ENCODE measurements at places on chromosomes 5 and 9.

DNA sequence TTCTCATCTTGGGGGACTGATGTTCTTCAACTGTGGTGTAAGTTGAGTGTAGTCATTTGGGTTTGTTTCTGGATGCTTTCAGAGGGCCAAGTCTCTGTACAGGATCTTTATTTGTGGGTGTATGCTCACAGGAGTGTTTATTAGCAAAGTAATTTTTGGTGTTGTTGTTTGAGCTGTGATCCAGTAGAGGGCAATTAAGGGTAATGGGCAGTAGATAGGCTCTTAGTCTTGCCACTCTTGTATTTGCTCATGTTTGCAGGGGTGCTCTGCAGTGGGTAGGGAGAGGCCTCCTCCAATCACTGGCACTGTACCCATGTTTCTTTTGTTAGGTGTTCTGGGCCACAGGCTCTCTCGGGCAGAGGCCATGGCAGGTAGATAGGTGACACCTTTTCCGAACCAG is 45.9 kb upstream of the ITGA2 start:
- no peak for DNase-seq

GRCh38 chr9:126146254-126147145 is 180.1 kb upstream of the MVB12B start:
- no peak for DNase-seq

- DNase-seq: no peak
Observed at GRCh38 chr9:108978205-108978604, 35.1 kb downstream of the CTNNAL1 start.

DNA sequence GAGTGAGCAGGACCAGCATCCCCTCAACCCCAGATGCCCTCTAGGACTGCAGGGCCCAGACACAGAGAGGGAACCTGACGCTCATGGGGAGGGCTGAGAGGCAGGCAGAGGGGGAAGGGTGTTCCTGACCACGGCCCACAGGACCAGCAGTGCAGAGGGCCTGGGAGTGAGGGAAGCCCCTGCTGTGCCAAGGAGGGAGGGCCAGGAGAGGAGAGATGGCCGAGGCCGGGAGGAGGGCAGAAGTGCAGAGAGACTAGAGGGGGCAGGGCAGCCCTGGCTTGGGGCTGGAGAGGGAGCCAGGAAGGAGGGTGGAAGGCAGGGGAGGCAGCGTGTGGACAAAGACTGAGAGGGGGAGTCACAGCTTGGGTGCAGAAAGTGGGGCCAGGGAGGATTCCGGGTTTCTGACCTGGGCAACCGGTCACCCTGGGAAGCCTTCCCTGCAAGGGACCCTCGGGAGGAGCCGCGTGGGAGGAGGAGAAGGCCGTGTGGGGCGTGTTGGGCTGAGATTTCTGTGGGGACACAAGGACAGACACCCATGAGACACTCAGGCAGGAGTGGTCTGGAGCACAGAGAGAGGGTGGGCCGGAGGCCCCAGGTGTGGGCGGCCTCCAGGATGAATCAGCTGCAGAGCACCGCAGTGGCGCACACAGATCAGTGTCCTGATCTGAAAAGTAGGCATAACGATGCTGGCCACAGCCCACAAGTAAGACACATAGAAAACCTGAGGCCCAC is 117.5 kb downstream of the ADAMTS2 start:
- DNase-seq: no peak

- DNase-seq: no peak
Observed at GRCh38 chr5:143396353-143396940, 7.0 kb downstream of the NR3C1 start.

- DNase-seq: no peak
Observed at GRCh38 chr9:18666986-18667772, 193.2 kb downstream of the ADAMTSL1 start.

DNA sequence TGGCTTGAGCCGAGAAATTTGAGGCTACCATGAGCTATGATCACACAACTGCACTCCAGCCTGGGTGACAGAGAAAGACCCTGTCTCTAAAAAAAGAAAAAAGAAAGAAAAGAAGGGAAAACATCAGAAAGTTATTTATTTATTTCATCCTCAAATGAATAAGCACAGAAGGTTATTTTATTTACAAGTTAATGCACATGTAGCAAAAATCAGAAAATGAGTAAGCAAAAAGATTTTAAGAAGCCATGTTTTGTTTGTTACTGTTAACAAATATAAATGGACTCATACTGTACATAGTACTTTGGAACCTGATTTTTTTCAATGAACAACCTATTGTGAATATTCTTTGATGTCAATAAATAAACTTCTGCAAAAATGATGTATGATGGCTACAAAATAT is 47.2 kb downstream of the NRG2 start:
- no peak for DNase-seq

- DNase-seq: no peak
Observed at GRCh38 chr9:120980951-120981350, 54.4 kb upstream of the TRAF1 start.

DNA sequence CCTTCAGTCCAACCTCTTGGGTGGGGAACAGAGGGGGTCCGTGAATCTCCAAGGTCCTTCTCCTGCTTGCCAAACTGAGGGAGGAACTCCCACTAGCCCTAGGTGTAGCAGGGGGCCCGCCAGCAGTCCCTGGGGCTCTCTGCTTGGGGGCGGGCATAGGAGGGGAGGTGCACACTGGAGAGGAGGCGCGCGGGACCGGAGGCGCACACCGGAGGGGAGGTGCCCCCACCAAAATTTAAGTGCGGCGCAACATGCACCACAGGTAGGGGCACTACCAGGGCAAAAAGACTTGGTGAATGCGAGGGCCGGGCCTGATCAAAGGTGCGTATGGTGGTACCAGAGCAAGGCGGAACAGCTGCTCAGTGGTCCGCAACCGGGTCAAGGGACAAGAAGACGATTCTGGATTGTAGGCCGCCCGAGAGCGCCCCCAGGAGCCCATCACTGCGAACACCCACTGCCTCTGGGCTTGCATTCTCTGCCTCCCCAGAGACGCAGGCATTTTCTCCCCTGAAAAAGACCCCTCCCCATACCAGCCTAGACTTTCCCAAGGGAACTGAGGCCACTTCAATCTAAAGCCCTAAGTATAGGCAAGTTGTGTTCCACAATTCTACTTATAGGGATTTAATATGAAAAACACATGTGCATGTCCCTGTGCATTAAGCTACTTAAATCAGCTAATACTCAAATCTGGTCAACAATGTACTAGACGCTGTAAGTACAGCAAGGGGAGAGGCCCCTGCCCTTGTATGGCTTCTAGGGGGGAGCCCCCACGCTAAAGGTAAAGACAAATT is 50.6 kb downstream of the TGFBI start:
- DNase-seq: no peak

DNA sequence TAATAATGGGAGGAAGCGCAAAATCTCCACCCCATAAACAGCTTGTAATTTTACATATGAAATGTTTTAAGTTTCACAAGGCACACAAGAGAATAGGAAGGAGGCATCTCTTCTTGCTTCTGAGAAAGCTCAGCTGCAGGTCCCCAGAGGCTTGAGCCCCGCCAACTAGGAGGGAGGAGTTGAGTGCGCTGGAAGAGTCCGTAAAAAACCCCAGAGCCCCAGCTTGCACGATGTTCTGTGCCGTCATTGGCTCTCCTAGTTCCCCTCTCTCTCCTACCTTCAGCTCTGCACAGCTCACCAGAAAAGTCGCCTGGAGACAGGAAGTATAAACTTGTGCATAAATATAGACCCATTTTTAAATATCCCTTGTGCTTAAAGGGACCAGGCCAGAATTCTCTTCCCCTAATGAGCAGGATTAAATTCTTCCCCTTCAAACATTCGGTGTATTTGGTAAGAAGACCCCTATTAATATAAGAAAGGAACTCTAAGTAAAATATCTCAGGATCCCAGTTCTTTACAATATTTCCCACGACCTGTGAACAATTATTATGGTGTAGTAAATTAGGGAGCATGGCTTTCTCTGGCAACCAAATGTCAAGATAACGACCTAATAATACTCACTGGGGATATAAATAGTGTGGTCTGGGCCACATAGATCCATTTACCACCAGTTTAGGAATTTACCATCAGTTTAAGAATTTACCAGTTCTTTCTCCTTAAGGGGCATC is 13.7 kb downstream of the GLRX start:
- DNase-seq: no peak

- DNase-seq: no peak
Observed at GRCh38 chr5:43675357-43675756, 72.4 kb downstream of the NNT start.

- no peak for DNase-seq
Observed at GRCh38 chr9:111663301-111663823, 2.0 kb downstream of the GNG10 start.

DNA sequence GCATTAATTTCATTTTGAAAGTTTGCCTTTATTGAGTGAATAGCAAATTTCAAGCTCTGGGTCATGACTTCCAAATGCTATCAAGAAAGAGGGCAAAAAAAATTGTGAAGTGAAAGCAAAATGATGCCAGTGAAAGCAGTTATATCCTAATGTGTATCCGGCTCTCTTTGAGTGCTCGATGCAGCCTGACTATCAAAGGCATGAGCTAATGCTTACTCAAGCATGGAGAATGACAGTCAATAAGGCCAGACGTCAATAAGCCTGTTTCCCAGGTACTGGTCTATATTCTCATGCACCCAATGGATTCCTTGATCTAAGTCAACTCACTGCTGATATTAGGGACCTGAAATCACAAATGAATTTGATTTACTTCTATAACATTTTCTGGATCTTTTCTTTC is 435.5 kb downstream of the CAAP1 start:
- no peak for DNase-seq

- DNase-seq: no peak
Observed at GRCh38 chr5:80987078-80987766, 27.1 kb downstream of the RASGRF2 start.

Data from hematopoietic multipotent progenitor cell treated with erythropoietin and hydrocortisone succinate and interleukin-3 and kit ligand, for 17 days (in vitro differentiated cells).